ENCODE measurements at places on chromosomes 7 and 10.

- DNase-seq = no peak
Observed at GRCh38 chr7:28768577-28769147, 189.5 kb downstream of the TRIL start.

DNA sequence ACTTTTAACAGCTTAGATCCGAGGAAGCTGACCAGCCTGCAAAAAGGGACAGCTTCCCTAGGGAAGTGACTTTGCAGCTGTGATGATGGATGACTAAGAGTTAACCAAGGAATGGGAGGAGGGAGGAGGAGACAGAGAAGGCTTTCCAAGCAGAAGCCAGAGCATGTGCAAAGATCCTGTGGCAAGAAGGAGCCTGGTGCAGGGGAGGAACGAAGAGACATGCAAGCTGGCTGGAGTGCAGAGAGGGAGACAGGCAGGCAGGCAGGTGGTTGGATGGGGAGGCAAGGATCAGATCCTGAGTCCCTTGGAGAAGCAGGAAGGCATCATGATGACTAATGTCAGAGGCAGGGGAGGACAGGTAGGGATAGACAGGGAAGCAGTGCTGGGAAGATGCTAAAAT is 148.8 kb downstream of the PFKFB3 start:
- no peak for DNase-seq

DNA sequence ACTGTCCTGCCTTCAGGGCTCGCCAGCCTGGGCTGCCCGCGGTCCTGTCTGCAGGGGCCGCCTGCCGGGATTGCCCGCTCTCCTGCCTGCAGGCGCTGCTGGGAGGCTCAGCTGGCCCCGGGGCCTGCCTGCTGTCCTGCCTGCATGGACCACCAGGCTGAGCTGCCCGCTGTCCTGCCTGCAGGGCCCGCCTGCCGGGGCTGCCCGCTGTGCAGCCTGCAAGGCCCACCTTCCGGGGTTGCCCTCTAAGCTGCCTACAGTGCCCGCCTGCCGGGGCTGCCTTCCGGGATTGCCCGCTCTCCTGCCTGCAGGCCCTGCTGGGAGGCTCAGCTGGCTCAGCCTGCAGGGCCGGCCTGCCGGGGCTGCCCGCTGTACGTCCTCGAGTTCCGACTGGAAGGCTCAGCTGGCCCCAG is 164.4 kb downstream of the GLRX3 start:
- no peak for DNase-seq

- DNase-seq = no peak
Observed at GRCh38 chr10:86073199-86073977, 293.2 kb downstream of the GRID1 start.

GRCh38 chr10:93420091-93420490 is 62.0 kb downstream of the MYOF start:
- DNase-seq = no peak

DNA sequence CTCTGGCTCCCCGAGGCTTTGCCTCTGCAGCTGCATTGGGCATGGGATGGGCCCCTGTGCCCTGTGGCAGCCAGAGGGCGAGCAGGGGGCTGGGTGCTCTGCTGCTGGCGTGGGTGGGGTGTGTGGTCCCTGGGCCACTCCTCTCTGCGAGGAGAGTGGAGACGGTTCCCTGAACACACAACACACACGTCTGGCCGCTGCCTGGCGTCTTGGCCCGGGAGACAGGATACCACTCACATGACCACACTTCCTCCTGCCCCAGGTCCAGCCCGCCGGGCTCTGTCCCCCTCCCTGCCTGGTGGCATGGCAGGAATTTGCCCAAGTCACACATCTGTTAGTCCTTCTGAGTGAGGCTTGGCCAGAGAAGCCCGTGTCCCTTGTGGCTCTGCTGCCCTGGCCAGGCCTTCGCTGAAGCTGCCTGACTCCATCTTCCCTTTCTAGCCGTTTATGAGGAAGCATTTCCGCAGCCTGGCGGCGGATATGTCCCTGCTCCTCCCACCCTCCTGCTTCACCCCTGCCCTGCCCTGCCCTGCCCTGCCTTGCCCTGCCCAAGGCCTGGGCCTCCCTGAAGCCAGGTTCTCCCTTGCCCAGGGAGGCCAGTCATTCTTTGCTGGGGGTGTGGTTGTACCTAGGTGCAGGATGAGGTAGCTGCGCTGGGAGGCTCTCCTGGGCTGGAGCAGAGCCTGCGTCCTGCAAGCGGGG is 3.0 kb downstream of the BRI3 start:
- DNase-seq = no peak

GRCh38 chr10:123995082-123995460 is 98.3 kb downstream of the CHST15 start:
- DNase-seq = no peak

GRCh38 chr7:107179326-107180164 is 10.7 kb downstream of the HBP1 start:
- DNase-seq = no peak

- DNase-seq = no peak
Observed at GRCh38 chr10:14656052-14656730, 118.5 kb downstream of the FAM107B start.

- no peak for DNase-seq
Observed at GRCh38 chr7:115135769-115136410, 214.0 kb downstream of the MDFIC start.

DNA sequence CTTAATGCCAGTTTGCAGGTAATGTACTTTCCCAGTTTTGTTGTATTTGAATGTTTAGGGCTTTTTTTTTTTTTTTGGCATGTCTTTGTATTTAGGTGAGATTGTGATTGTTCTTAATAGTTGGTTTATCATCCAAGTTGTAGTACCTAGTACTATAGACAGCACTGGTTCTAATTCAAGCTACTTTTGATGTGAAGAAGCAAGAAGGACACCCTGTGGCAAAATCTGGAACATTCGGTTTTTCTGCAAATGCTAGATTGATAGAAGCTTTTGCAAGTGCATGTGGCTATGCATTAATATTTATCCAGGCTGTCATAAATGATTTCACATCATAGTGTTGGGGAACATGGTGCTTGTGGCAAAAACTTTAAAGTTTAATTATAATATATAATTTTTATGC is 248.9 kb downstream of the FOXP2 start:
- no peak for DNase-seq

GRCh38 chr10:99784727-99785441 is 2.4 kb downstream of the ABCC2 start:
- no peak for DNase-seq

- no peak for DNase-seq
Observed at GRCh38 chr10:87598700-87599099, 61.0 kb upstream of the PAPSS2 start.

- no peak for DNase-seq
Observed at GRCh38 chr7:152894295-152895170, 135.0 kb downstream of the ACTR3B start.

DNA sequence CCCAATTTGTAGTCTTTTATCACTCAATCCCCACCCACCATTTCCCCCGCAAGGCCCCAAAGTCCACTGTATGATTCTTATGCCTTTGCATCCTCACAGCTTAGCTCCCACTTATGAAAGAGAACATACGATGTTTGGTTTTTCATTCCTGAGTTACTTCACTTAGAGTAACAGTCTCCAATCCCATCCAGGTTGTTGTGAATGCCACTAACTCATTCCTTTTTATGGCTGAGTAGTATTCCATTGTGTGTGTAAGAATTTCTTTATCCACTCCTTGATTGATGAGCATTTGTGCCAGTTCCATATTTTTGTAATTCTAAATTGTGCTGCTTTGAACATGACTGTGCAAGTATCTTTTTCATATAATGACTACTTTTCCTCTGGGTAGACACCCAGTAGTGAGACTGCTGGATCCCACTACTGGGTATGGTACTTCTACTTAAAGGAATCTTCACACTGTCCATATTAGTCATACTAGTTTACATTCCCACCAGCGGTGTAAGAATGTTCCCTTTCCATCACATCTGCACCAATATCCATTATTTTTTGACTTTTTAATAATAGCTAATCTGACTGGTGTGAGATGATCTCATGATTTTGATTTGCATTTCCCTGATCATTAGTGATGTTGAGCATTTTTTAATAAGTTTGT is 152.6 kb downstream of the JMJD1C start:
- DNase-seq = no peak

GRCh38 chr10:63829020-63829419 is 307.8 kb downstream of the REEP3 start:
- no peak for DNase-seq

DNA sequence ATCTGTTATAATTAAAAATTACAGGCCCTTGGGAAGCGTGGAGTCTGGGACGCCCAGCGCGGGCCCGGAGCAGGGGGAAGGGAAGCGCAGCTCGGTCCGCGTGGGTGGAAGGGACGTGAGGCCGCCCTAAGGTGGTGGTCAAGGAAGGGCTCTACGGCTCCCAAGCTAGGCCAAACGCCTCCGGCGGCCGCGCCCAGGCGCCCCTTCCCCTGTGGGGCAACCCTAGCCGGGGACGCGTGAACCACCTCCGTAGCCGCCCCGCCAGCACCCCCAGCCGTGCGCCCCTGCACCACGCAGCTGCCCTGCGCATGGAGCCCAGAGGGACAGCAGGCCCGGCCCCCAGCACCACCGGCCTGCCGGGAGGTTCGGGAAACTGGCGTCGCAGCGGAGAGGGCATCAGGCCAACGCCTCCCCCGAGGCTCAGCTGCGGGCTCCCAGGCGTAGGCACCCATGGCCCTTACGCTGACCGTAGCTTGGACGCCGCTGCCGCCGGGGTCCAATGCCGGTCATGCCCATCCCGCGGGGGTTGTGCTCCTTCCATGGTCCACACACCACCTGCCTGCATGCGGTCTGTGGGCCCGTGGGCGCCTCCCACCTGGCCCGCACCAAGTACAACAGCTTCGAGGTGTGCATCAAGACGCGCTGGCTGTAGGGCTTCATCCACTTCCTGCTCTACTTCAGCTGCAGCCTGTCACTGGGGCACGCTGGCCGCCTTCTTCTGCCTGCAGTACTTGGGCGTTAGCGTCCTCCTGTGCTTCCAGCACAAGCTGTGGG is 166.7 kb downstream of the SEPTIN7 start:
- DNase-seq = no peak

DNA sequence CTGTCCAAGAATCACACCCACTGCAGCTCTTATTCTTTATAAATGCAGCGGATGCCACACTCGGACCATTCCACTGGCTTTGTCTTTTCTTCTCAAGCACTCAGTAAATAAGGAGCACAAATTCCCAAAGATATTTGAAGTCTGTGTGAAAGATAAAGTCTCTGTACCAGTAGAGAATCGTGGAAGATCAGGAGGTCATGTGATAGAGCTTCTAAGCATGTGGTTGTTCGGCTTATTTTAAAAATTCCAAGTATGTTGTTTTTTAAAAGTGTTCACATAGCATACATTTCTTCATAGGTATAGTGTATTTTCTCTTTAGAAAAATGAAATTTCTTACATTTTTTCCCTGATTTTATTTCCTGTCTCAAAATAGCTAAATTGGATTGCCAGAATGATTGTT is 75.8 kb downstream of the NOC3L start:
- no peak for DNase-seq

DNA sequence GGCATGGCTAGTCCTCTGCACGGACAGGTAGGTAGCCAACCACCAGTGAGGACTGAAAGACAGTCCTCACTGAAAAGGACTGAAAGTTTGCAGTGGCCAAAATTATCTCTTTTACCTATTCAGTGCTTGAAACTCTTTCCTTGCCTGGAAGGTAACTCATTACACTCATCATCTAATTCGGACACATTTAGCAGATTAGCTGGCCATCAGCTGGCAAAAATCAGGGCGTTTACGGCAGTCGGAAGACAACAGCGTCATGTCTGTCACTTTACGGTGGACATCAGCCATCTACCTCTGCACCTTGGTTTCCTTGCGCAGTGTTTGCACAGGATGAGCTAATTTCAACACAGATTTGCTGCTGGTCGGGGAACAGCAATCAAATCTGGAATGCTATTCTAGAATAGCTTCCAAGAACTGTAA is 740 bp downstream of the ANXA7 start:
- no peak for DNase-seq

DNA sequence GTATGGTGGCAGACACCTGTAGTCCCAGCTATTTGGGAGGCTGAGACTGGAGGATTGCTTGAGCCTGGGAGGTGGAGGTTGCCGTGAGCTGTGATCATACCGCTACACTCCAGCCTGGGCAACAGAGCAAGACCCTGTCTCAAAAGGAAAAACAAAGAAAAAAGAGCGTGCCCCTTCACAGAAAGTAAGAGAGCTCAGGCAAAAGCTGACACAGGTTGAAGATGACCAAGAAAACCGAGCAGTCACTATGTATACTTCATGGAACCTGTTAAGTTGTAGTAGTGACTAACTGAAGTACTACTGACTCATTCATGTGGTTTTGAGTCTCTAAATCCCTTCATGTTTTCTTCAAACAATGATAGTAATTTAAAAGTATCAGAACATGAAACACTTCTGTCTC is 1.2 kb upstream of the PRRT4 start:
- DNase-seq = no peak

DNA sequence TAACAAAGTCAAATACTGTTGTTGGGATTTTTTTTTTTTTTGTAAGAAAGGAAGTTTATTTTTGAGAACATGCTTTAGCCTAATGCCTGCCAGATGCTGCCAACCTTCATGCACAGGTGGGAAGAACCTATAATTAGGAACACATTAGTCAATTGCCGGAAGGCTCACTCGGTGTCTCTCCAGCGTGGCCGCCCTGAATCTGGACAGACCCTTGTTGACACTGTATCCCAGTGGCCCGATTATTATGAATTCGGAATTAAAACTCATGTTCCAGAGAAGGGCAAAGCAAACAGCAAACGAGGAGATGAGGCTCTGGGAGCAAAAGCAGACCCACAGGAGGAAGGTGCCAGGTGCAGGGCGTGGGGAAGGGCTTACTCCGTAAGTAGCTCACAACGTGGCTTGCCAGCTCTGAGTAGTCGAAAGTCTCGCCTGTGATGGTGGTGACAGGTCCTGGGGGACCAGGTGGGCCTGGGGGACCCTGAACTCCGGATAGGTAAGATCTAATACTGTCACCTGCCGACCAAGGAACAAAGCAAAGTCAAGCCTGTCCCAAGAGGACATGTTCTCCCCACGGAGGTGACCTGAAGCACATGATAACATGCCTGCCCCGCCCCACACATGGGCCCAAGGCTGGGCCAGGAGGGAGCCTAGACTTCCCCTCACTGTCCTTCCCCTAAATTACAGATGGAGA is 48.3 kb downstream of the COL17A1 start:
- DNase-seq = no peak

DNA sequence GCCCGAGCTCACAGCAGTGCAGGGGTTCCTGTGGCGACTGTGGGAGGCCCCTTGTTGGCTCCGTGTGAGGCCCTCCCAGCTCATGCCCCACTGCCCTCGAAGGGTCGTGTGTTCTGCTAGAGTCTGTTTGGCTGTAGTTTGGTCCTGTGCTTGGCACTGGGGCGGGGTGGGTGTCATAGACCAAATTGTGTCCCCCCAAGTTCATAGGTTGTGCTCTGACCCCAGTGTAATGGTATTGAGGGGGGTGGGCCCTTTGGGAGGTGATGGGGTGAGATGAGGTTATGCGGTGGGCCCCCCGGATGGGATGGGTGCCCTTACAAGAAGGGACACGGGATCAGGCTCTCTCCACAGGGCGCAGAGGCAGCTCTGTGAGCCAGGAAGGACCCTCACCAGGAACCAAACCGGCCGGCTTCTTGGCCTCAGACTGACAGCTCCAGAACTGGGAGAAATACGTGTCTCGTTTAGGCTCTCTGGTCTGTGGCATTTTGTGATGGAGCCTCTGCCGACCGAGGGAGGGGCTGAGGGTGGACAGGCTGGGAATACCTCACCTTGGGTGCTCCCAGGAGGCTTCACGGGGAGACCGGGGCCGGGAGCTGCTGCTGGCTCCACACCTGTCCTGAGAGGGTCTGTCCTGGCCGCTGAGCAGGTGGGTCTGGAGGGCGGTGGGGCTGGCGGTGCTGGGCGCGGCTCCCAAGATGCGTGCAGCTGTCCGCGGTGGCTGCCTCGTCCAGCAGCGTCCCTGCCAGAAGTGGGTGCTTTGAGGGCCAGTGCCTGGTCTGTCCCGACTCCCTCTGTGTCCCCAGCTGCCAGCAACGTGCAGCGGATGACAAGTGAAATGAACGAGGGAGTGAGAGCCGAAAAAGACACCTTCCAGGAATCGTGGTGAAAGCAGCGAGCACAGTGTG is 89.4 kb downstream of the INPP5A start:
- no peak for DNase-seq
